HepG2 (cell line): ENCODE measurements at places on chromosomes 12 and 14.

DNA sequence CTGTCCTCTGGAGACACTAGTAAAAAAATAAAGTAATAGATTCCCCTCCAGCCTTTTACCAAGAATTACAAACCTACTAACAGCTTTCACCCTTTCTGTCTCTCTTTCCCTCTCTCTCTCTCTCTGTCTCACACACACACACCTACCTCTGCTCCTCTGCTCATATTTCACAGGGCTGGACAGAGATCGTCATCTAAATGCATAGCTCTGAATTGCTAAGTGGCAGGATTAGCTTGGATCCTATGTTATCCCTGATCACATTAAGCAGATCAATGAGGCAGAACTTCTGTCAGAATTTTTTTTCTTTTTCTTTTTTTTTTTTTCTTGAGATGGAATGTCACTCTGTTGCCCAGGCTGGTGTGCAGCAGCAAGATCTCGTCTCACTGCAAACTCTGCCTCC, 22.9 kb downstream of the VCPKMT start:
- DNase-seq: no peak

DNA sequence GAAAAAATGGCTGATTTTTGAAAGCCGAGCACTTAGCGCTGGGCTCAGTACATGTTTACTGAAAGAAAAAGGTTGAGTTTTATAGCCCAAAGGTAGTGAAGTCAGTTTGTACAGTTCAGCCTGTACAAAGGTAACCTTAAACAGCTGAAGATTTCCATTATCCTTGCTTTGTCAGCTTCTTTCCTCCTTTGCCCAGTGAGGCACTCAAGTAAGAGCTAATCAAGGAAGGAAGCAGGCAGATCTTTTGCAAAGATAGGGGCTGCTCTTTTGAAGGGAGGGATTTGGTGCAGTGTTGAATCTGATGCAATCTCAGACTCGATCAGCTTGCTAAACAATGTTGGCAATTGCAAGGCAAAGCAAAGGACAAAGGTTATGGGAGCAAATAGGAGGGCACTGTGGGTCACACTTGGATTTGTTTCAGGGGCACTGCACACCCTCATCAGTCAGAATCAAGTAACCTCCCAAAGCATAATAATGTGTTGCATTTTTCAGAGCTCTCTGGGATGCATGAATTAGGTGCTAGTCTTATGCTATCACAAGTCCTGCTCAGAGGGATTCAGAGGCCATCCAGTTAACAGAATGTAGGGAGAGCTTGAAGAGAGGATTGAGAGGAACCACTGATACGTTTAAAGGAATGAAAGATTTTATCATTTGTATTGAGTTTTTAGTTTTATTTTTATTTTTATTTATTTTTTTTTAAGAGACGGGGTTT, 44.4 kb downstream of the ANO6 start:
- DNase-seq: peak; percentile 91

- DNase-seq: no peak
These were observed 258.7 kb upstream of the PDE3A start for GRCh38 chr12:20109676-20110075.

- DNase-seq: no peak
These were observed 7.5 kb downstream of the BTG1 start for GRCh38 chr12:92138144-92138543.

- DNase-seq: no peak
These were observed 49.0 kb upstream of the MSRB3 start for GRCh38 chr12:65229441-65229840.

DNA sequence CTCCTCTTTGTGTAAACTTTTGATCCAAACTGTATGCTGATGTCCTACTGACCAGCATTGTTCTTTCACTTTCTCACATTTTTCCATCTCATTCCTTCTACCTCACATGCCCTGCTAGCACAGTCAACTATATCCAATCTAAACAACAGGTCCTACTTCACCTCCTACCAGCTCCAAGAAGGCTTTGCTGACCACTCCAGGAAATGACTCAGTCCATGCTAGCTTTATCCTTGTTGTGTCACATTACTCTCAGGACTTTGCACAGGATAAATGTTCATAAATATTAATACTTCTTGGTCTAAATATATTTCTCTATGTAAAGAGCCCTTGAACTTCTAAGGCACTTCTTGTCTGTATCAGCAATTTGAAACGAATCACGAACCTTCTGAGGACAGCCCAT, 64.9 kb upstream of the PCED1B start:
- no peak for DNase-seq

DNA sequence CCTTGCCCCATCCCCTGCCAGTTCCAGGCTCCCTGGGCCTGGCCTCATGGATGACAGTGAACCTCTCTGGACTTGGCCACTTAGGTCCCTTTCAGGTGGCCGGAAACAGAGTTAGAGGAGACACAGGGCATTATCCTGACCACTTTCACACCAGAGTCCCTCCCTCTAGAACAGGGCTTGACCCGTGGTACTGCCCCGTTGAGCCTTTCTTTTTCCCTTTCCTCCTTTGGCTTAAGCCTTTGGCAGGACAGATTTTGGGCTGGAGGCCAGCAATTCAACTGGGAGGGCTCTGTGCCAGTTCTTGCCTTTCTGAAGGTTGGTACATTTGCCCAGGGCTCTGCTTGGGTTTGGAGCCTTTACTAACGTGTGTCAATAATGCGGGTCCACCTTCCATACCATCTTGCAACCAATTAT, 22.8 kb downstream of the TPCN1 start:
- DNase-seq: no peak

DNA sequence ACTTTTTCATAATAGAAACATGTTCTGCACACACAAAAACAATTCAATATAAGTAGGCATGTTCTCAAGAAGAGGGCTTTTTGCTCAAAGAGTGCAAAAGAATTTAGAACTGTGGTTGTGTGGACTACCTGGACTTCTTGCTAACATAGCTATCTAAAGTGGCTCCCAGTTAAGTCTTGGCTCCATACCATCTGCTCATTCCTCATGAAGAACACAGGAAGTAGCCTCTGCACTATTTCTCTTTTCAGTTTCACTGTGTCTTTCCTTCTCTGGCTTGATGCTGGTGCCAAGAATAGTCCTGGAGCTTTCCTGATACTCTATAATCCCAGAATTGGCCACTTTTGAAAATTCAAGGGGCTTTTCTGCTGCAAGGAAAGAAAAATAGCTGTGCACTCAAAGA, 127.4 kb downstream of the CCER1 start:
- DNase-seq: no peak

GRCh38 chr12:3200814-3201233, 123.6 kb downstream of the TSPAN9 start:
- DNase-seq: no peak

DNA sequence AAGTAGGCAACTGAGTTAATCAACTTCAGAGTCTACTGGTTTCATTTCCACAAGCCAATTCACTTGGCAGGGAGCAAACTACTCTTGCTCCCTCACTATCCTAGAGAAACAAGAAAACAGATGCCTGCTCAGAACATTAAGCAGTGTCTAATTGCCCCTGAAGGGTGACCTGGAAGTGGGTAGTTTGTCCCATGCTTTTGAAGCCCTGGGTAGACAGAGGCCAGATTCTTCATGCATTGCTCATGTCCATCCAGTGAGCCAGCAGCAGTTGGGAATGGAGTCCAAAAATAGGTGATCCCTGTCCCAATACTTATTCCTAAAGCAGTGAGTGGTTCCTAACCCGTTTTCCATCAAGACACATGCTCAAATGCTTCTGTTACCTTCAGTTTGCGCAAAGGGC, 48.8 kb downstream of the BICDL1 start:
- DNase-seq: no peak

DNA sequence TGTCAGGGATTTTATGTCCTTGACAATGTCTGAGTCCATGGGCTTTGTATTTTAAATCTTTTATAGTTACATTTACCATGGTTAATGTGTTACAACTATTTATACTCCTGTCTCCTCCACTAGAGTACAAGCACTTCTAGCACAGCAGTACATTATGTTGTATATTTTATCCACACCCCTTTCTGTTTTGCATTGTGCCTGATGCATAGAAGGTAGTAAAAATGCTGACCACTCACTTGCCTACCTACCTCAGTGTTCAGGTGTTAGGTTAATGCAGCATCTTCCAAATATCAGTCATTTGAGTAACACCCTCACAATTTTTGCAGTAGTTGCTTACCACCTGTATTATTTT, 31.1 kb upstream of the SLC38A2 start:
- DNase-seq: no peak

DNA sequence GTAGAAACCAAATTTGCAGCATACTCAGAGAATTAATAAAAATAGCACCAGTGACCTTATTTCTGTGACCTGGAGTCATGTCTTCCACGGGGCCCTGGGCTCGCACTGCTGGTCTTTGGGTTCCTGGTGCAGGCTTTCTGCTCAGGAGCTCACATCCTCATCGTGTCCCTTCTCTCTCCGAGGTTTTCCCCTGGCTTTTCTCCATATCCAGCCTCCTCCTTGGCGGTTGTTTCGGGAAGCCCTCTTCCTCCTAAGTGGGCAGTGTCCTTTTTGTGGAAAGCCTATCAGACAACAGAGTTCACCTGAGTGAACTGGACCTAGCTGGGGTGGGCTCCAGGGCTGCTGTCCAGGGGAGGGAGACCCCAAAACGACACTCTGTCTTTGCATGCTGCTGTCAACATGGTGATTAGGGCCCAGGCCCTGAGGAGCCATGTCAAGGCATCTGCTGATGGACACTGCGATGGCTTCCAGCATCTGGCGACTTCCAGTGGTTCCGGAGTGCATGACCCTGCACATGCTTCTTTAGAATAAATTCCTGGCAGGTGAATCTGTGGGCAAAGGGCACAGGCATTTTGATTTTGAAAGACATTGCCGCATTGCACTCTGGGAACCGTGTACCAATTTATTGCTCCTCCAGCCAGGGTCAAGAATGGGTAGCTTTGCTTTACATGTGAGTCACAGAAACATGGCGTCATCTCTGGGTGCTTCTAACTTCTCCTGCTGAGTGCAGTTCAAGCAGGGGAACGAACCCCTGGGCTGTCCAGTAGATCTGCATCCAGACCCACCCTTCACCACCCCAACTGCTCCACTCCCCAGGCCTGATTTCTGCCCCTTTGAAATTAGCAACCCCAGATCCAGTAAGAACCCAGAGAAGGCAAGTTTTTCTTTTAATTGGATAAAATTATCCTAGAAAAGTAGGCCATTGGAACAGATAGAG, 136.8 kb downstream of the ADGRD1 start:
- no peak for DNase-seq

- peak; percentile 20 for DNase-seq
These were observed 8.7 kb upstream of the ADCK1 start for GRCh38 chr14:77791225-77791600.

DNA sequence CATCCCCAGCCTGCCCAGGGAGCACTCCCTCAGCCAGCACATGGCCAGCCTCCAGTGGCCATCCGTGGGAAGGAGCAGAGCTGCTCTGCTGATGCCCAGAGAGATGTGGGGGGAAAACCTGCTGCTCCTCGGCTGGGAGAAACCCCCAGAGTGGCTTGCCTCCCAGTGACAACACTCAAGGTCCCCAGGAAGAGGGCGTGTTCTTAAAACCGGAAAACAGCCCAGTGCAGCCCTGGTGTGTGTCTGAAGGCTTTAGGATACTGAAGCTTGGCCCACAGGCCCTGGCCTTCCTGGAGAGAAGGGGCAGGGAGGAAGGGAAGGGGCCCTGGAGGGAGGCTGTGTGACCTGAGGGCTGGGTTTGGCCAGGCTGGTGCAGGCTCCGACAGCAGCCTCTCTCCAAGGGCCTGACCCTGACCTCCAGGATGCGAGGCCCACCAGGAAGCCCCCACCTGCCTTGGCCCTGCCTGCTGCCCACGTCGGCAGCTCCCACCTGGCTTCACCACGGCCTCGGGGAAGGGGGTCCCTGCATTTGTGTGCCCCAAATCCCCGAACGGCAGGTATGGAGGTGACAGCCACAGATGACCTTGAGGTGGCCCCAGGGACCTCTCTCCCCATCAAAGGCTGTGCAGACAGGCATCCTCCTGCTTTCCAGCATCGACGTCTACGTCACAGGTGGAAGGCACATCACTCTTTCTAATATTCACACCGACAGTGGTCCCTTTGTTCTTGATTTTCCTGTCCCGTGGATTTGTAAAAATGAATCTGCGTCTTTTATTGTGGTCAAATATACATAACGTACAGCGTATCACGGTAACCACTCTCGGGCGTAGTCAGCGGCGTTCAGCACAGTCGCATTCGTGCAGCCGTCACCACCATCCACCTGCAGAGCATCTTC, 190.0 kb upstream of the C14orf180 start:
- no peak for DNase-seq

DNA sequence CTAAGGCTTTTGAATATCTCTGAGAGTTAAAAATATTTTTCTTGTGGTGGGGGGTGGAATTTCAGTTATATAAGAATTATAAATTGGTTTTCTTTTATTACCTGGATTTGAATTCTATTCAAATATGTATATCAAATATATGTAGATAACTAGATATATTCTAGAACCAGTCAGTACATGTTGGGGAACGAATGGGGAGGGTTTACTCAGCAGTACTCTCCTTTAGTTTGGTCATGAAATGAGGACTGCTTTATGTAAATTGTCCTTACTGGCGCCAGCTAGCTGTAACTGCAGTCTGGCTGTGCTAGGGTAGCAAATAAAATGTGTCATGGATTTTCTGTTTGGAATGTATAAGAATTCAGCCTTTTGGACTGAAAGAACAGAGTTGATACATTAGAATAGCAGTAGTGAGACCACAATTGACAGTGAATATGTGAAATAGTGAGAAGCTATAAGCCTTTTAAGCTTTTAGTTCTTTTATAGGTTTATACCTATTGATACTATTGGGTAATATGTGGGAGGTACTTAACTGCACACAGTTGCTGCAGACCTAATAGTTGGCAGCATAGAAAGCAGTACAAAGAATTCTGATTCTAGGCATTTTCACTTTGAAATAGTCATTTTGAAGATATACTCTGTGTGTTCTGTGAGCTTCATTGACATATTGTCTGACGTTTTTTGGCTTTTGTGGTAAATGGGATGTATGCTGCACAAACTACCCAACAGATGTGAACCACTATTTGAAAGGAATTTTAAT, 29.0 kb downstream of the ATF7IP start:
- DNase-seq: peak; percentile 69

DNA sequence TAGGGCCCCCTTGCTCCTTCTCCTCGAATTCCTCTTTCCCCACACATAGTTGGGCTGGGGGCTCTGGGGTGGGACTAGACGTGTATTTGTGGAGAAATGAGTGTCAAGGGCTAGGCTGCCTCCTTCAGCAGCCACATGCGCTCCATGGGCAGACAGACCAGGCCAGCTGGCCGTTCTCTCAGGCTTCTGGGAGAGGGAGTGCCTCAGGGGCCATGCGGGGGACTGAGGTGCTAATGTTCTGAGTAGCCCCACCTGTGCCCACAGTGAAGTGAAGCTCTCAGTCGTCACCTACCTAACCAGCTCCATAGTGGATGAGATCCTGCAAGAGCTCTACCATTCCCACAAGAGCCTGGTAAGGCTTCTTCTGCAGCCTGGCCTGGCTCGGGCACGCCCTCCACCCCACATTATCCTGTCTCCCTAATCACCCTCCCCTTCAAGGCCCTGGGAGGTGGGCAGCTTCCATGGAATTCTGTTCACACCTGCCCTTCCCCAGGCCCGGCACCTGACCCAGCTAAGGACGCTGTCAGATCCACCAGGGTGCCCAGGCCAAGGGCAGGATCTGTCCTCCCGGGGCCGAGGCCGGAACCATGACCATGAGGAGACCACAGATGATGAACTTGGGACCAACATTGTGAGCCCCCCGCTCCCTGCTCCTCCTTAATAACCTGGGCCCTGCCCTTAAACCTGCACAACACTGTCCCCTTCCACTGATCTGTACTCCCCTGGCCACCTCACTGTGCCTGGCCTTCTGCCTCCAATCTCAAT, 9.0 kb upstream of the CPNE6 start:
- no peak for DNase-seq

- DNase-seq: no peak
These were observed 12.5 kb downstream of the GPR68 start for GRCh38 chr14:91232052-91232451.

GRCh38 chr12:77060136-77060882, 5.1 kb downstream of the E2F7 start:
- DNase-seq: no peak
